ENCODE measurements at places on chromosomes 2 and 18.

DNA sequence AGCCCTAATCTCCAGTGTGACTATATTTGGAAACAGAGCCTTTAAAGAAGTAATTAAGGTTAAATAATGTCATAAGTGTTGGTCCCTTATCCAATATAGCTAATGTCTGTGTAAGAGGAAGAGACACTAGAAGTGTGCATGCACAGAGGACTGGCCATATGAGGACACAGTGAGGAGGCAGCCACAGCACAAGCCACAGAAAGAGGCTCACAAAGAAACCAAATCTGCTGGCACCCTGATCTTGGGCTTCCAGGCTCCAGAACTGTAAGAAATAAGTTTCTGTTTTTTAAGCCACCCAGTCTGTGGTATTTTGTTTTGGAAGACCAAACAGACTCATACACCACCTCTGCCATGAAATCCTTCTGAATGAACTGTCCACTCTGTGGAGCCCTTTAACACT lies 186.4 kb upstream of the SLC39A10 start:
- no peak for DNase-seq

DNA sequence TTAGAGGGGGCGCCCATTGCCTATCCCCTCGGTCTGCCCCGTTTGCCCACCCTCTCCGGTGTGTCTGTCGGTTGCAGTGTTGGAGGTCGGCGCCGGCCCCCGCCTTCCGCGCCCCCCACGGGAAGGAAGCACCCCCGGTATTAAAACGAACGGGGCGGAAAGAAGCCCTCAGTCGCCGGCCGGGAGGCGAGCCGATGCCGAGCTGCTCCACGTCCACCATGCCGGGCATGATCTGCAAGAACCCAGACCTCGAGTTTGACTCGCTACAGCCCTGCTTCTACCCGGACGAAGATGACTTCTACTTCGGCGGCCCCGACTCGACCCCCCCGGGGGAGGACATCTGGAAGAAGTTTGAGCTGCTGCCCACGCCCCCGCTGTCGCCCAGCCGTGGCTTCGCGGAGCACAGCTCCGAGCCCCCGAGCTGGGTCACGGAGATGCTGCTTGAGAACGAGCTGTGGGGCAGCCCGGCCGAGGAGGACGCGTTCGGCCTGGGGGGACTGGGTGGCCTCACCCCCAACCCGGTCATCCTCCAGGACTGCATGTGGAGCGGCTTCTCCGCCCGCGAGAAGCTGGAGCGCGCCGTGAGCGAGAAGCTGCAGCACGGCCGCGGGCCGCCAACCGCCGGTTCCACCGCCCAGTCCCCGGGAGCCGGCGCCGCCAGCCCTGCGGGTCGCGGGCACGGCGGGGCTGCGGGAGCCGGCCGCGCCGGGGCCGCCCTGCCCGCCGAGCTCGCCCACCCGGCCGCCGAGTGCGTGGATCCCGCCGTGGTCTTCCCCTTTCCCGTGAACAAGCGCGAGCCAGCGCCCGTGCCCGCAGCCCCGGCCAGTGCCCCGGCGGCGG lies 1.7 kb downstream of the MYCN start:
- DNase-seq, result no peak

GRCh38 chr2:27306573-27307286 lies 1.5 kb downstream of the UCN start:
- DNase-seq, result no peak

DNA sequence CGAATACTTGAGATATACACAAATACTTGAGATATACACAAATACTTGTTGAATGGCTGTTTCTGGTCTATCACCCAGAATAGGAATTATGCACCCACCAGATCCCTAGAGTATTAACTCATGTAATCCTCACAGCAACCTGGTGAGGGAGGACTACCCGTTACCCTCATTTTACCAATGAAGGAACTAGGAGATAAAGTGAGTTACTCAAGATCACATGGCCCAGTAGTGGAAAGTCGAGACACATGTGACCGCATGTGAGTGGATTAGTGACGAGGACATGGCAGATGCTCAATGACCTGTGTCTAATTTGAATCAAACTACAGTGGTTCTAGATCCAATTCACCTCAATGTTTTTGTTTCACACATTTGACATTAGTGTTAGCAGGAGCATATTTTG lies 2.4 kb downstream of the MOGAT1 start:
- no peak for DNase-seq

- DNase-seq, result peak; percentile 63
These were observed 2.9 kb upstream of the MAL start for GRCh38 chr2:95022309-95023221.

- no peak for DNase-seq
These were observed 219.0 kb upstream of the HS6ST1 start for GRCh38 chr2:128537646-128538045.

All from DMS79 (cell line).